Heart right ventricle (tissue), 16 donors: ENCODE measurements at places on chromosomes 11 and 22. TPM values are rescaled to one million over a fixed set of nuclear protein-coding genes. Genes with fewer than 3 reads are reported as not detected.

Gene FJX1
- total RNA-seq = 1.1 TPM

Gene OR4A16
- total RNA-seq = not detected

Gene ART5
- 0.42 TPM for total RNA-seq

DNA sequence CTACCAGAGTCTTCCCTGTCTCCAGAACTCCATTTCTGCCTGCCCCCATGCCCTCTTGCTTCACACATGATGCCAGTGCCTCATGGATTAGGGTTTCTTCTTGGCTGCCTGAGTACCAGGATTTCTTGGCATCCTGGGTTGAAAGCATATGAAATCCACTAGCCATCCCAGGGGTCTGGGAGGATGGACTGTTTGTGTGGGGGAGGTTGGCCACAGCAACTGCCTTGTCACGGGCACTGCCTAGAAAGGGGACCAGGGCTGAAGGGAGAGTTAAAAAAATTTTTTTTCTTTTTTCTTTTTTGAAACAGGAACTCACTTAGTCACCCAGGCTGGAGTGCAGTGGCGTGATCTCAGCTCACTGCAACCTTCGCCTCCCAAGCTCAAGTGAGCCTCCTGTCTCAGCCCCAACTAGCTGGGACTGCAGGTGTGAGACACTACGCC is 4.2 kb downstream of the USP35 start:
- DNase-seq = no peak

GRCh38 chr11:93493252-93493897 is 49.8 kb downstream of the SMCO4 start:
- no peak for DNase-seq

- DNase-seq = no peak
Measured at GRCh38 chr11:66467756-66468155, 1.1 kb downstream of the PELI3 start.

DNA sequence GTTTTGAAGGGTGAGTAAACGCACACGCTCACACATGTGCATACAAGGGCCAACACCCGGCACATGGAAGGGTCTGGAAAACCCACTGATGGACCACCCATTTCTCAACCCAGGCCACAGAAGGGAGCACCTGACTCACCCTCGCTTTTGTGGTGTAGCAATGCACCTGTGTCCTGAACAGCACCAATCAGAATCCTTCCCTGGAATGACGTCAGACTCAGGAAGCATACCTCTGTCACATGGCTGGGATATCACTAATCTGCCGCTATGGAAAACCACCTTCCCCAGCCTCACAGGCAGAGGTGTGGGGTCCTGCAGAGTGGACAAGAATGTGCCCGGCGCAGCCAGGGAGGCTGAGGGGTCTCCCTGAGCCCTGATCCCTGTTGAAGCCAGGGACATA is 9.0 kb upstream of the OSM start:
- no peak for DNase-seq

Gene OR52H1
- not detected for total RNA-seq

- peak; percentile 62 for DNase-seq
Measured at GRCh38 chr11:57460022-57460757, at the start of gene RTN4RL2. Gene RTN4RL2, plus strand, starts transcription at chr11:57460528. Its CDS starts 338 bp downstream, at chr11:57460866.

- DNase-seq = no peak
Measured at GRCh38 chr22:17929909-17930308, 94.5 kb downstream of the MICAL3 start.

GRCh38 chr22:33975841-33976240 is 55.6 kb upstream of the LARGE1 start:
- no peak for DNase-seq

DNA sequence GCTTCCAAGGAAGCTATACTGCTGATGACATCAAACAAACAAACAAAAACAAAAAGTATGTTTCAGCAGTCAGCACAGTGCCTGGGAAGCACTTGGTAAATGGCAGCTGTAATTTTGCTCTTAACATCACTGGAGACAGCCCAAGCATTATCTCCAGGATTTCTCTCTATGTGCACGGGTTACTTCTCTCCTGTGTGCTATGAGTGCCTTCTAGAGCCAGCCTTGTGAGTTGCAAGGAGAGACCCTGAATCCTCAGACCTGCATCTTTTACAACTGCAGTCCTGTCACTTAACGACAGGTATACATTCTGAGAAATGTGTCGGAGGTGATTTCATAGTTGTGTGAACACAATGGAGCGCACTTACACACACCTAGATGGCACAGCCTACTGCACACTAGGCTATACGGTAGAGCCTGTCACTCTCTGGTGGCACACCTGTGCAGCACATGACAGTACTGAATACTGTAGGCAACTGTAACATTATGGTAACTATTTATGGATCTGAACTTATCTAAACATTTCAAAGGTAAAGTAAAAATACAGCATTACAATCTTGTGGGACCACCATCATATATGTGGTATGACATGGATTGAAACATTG is 662.5 kb upstream of the B3GAT1 start:
- DNase-seq = no peak

DNA sequence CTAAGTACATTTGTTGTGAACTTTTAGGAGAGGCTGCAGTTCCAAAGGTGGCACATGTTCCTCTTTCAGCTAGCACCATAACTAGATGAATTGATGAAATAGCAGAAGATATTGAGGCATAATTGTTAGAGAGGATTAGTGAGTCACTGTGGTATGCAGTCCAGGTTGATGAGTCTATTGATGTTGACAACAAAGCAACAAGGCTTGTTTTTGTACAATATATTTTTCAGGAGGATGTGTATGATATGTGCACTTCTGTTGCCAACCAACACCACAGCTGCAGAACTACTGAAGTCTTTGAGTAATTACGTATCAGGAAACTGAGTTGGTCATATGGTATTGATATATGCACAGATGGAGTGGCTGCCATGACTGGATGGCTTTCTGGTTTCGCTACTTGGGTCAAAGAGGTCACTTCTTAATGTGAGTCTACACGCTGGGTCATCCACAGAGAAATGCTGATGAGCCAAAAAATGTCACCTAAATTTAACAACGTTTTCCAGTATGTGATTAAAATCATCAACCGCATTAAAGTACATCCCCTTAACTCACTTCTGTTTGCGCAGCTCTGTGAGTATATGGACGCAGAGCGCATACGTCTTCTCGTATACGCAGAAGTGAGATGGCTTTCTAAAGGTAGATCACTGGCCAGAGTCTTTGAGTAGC is 261.3 kb upstream of the ANO5 start:
- no peak for DNase-seq

Gene SLC17A6
- total RNA-seq = not detected

Gene CSF2RB
- 1.5 TPM for total RNA-seq

- DNase-seq = no peak
Measured at GRCh38 chr11:97567801-97568200, 1178.0 kb downstream of the JRKL start.

Gene LSP1
- 57.2 TPM for total RNA-seq

GRCh38 chr11:73294604-73295003 is 13.5 kb upstream of the ARHGEF17 start:
- DNase-seq = no peak

GRCh38 chr11:95045812-95046211 is 3.4 kb upstream of the KDM4F start:
- DNase-seq = no peak
